T-helper 17 cell (primary cell): ENCODE measurements at places on chromosomes 11 and 22.
A peak's percentile ranks its signal among the peaks of the same experiment; 100 is the strongest.

GRCh38 chr11:62921201-62921572, at the start of gene CHRM1:
Gene CHRM1 (minus strand): TSS chr11:62921363. CDS start chr11:62911100, 10,263 bp downstream.
- H3K4me1 ChIP-seq = peaks cover 12% of the 10 kb centered on the region
- peaks cover 74% of the 10 kb centered on the region for H3K27me3 ChIP-seq
- no peak within 1 kb of the TSS for H3K27ac ChIP-seq
- H3K36me3 ChIP-seq = no peaks in the 10 kb centered on the region

DNA sequence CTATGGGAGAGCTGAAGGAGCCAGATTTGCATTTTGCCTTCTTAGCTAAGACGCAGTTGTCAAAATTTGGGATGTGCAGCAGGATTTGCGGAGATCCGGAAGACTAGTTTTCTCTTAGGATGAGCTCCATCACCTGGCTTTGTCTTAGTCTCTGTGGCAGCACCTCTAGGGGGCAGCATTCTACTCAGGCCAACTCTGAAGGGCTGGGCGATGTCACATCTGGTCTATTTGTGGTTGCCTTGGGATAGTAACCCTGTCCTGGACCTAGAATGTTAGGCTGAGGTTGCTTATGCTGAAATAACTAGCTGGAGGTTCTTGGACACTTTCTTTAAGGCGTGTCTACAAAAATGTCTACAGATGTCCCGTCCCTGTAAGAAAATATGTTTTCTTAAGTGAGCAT, 116.2 kb downstream of the FAT3 start:
- DNase-seq = no peak
- no peak overlapping the region for H3K27ac ChIP-seq
- no peaks in the 10 kb centered on the region for H3K36me3 ChIP-seq
- no peak overlapping the region for H3K4me3 ChIP-seq

GRCh38 chr11:46127150-46127638, 5.9 kb upstream of the PHF21A start:
- H3K27me3 ChIP-seq = no peaks in the 10 kb centered on the region
- peak overlapping the region; percentile 86 for H3K27ac ChIP-seq
- no peaks in the 10 kb centered on the region for H3K36me3 ChIP-seq
- H3K4me1 ChIP-seq = peaks cover 24% of the 10 kb centered on the region
- H3K4me3 ChIP-seq = peak overlapping the region; percentile 45
- DNase-seq = peak; percentile 31

- no peak overlapping the region for H3K27ac ChIP-seq
- peaks cover 15% of the 10 kb centered on the region for H3K27me3 ChIP-seq
- H3K4me3 ChIP-seq = no peak overlapping the region
- H3K4me1 ChIP-seq = peaks cover 35% of the 10 kb centered on the region
Measured at GRCh38 chr11:1753229-1753928, 3.0 kb upstream of the IFITM10 start.

DNA sequence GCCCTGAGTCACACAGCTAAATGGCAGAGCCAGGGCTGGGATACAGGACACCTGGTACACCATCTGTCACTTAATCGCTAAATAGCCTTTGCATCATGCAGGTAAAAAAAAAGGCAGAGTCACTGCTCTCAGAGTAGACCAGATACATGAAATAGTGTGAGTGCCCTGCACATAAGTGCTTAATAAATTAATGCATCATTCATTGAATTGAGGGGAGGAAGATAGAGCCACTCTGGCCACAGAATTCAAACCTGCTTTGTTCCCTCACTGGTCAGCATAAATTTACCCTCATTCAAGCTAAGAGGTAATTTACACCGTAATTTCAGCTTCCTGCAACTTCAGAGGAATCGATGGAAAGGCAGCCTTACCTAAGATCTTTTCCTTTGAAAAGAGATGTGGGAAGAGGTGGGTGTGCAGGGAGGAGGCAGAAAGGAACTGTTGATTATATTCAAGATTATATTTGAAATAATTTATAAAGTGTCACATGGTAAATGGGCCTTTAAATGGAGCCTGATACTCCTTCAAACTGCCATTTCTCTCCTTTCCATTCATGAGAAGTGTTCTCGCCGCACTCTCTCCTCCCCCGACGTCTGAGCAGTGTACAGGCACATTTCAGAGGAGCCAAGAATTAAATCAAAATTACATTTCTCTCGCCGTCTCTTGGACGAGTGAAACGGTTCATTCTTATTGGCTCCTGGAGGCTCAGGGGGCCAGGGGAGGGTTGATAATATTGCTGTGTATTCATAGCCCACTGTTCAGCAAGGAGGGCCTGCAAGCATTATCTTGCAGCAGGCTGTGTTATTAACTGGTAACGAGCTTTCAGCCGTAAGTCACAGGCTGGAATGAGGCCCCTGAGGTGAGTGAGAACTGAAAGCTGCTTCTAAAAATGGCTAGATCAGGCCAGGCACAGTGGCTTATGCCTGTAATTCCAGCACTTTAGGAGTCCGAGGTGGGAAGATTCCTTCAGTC, 52.2 kb upstream of the HMGXB4 start:
- no peaks in the 10 kb centered on the region for H3K4me1 ChIP-seq
- H3K27ac ChIP-seq = no peak overlapping the region
- no peak overlapping the region for H3K4me3 ChIP-seq

- no peaks in the 10 kb centered on the region for H3K27me3 ChIP-seq
- H3K36me3 ChIP-seq = no peaks in the 10 kb centered on the region
- H3K4me1 ChIP-seq = peaks cover 7% of the 10 kb centered on the region
- no peak for DNase-seq
- H3K27ac ChIP-seq = no peak overlapping the region
- no peak overlapping the region for H3K4me3 ChIP-seq
Measured at GRCh38 chr11:104668797-104669463, 229.3 kb downstream of the CASP12 start.

DNA sequence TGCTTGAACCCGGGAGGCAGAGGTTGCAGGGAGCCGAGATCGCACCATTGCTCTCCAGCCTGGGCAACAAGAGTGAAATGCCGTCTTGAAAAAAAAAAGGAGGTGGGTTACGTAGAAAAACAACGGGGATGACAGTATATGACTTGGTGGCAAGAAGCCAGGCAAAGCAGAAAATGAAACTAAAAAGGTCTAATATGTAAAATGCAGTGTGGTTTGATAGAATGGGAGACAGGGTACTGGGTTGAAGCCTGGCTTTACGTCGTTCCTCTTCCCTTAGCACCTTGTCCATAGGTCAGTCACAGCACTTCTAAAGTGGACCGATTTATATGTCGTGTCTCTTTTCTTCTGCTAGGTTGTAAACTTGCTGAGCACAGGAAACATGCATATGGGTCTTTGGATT, 274.9 kb upstream of the ZC3H12C start:
- H3K4me3 ChIP-seq = peak overlapping the region; percentile 22
- no peaks in the 10 kb centered on the region for H3K27me3 ChIP-seq
- no peak for DNase-seq
- no peaks in the 10 kb centered on the region for H3K36me3 ChIP-seq
- no peak overlapping the region for H3K27ac ChIP-seq

GRCh38 chr22:29979777-29980321, 96.9 kb downstream of the MTMR3 start:
- H3K27me3 ChIP-seq = no peaks in the 10 kb centered on the region
- peaks cover 5% of the 10 kb centered on the region for H3K4me1 ChIP-seq
- no peak overlapping the region for H3K27ac ChIP-seq
